ENCODE measurements at places on chromosomes 13 and 19.

- DNase-seq: no peak
Measured at GRCh38 chr19:35293363-35293739, 1.4 kb downstream of the MAG start.

- DNase-seq: no peak
Measured at GRCh38 chr19:55670280-55671053, 4.6 kb upstream of the EPN1 start.

DNA sequence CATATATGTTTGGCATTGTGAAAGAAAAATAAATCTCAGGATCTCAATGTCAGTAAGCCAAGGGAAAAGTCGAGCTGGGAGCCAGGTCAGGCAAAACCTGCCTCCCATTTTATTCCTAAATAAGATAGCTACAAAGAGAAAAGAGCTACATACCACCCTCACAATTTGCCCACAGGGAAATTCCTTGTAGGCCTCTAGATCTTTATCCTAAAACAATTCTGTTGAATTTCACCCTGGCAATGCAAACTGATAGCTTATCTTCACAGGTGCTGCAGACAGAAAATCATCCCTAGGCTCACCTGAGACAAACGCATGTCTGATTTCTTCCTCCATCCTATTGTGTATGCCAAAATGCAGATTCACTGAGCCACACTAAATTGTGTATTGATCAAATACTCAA is 2587.1 kb downstream of the PCDH9 start:
- no peak for DNase-seq

DNA sequence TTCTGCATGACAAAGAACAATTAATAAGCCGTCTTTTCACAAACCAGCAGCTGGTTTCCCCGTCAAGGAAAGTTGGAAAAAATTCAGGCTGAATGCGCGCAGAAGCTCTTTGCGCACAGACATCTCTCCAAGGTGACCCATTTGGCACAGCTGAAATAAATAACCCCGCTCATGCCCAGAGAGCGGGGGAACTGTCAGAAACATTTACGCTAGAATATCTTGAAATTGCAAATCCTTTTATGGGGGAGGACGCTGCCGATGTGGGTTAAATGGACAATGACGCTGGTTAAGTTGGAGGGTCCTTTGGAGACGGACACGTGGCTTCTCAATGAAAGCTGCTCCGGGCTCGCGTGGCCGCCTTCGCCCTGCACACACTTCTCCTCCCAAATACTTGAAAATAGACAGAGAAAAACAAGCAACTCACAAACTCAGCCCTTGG is 30.6 kb downstream of the GSX1 start:
- DNase-seq: no peak

GRCh38 chr19:39003188-39003587 is 27.6 kb upstream of the FBXO17 start:
- DNase-seq: no peak

All from GOT3 (cell line).